ENCODE measurements at places on chromosomes 12 and 14. TPM values are rescaled to one million over a fixed set of nuclear protein-coding genes. Genes with fewer than 3 reads are reported as not detected.

LMO3 gene
- 2.0 TPM for total RNA-seq

RNASE4 gene
- total RNA-seq: 29.3 TPM

MMAB gene
- total RNA-seq: 26.5 TPM

TMEM121 gene
- 13.2 TPM for total RNA-seq

SPATS2 gene
- 28.7 TPM for total RNA-seq

TTC9 gene
- 0.15 TPM for total RNA-seq

RIPK3 gene
- total RNA-seq: 2.9 TPM

SAMD4A gene
- 31.7 TPM for total RNA-seq

AGAP2 gene
- total RNA-seq: 0.15 TPM

MBIP gene
- total RNA-seq: 17.2 TPM

IRAK3 gene
- 10.8 TPM for total RNA-seq

NPAS3 gene
- 0.17 TPM for total RNA-seq

ERBB3 gene
- 0.33 TPM for total RNA-seq

DENND5B gene
- total RNA-seq: 10.2 TPM

CPNE6 gene
- not detected for total RNA-seq

KRT74 gene
- total RNA-seq: not detected

GYS2 gene
- total RNA-seq: not detected

SVOP gene
- not detected for total RNA-seq

COL2A1 gene
- under 0.01 TPM for total RNA-seq

CBLN3 gene
- 11.4 TPM for total RNA-seq

IL31 gene
- total RNA-seq: not detected

B4GALNT1 gene
- 1.3 TPM for total RNA-seq

PSMA6 gene
- 186 TPM for total RNA-seq

NKX2-8 gene
- not detected for total RNA-seq

RNU6-7 gene
- total RNA-seq: not detected

CACNA2D4 gene
- 1.5 TPM for total RNA-seq

CLBA1 gene
- 9.8 TPM for total RNA-seq

IFNG-AS1 gene
- not detected for total RNA-seq

IL25 gene
- total RNA-seq: not detected

C12orf54 gene
- total RNA-seq: not detected

P2RX2 gene
- total RNA-seq: not detected

MARK3 gene
- 112 TPM for total RNA-seq

CDH24 gene
- 13.6 TPM for total RNA-seq

ASPG gene
- total RNA-seq: not detected

ATL1 gene
- 13.8 TPM for total RNA-seq

KCNA5 gene
- total RNA-seq: not detected

SLC7A8 gene
- 14.7 TPM for total RNA-seq

GPRC5D gene
- not detected for total RNA-seq

DCP1B gene
- total RNA-seq: 10.5 TPM

KERA gene
- total RNA-seq: not detected

IKZF4 gene
- total RNA-seq: 1.2 TPM

IQSEC3 gene
- total RNA-seq: under 0.01 TPM

C3AR1 gene
- not detected for total RNA-seq

SLC5A8 gene
- not detected for total RNA-seq

DCN gene
- 1,986 TPM for total RNA-seq

CLEC14A gene
- 15.9 TPM for total RNA-seq

SLC17A8 gene
- total RNA-seq: not detected

TXNDC16 gene
- total RNA-seq: 2.0 TPM

PXN gene
- 57.0 TPM for total RNA-seq

All from smooth muscle cell of trachea (primary cell).